ENCODE measurements at places on chromosomes 4 and X.

- no peak for DNase-seq
Measured at GRCh38 chrX:96102997-96103396, 581.6 kb upstream of the DIAPH2 start.

DNA sequence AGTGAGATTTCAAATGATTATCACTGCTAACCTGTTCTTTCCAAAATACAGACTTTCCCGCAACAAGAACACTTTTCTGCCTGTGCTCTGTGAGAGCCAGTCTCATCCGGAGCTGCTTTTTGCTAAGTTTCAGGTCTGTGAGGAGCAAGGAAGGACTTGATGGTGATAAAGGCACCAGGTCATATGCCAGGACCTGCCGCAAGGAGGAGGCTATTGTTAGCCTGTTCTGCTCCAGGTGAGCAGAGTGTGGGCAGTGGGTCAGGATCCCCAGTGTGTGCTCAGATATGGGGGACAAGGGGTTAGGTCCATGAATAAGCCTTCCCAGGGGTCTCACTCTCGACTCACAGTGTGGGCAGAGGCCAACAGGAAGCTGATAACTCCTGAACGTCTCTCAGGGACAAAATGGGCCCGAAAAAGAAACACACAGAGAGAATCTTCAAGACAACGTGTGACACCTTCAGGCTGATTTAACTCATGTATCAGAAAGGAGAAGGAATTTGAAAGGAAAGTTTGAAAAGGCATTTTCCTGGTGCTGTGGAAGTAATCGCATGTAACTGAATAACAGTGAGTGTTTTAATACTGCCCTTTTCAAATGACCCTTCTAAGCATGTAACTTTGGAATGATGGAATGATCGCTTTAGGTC is 57.7 kb upstream of the PDLIM3 start:
- DNase-seq, result no peak

- no peak for DNase-seq
Measured at GRCh38 chr4:72513227-72513626, 55.8 kb downstream of the ADAMTS3 start.

DNA sequence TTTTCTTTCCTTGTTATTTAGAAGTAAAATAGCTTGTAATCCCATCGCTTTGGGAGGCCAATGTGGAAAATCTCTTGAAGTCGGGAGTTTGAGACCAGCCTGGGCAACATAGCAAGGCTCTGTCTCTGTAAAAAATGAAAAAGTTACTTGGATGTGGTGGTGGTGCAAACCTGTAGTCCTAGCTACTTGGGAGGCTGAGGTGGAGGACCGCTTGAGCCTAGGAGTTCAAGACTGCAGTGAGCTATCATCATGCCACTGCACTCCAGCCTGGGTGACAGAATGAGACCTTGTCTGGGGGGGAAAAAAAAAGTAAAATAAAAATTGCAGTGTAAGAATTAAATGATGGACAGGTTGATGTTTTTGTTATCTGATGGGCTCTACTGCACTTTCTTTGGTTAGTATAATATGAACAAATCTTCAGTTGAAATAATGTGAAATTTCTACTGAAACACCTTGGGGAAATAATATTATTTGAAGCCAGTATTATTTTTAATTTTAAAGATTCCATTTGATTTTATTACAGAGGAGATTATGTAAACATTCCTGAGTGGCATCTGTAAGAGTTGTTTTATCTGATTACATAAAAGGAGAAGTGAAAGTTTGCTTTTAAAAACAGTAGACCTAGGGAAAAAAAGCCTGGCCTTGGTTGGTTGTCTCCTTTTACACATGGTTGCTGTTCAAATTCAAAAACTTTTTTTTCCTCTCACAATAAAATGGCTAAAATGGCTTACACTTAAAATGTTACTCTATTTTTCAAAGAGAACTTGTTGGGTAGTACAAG is 10.5 kb upstream of the NDUFC1 start:
- no peak for DNase-seq

GRCh38 chr4:123939621-123940020 is 543.0 kb downstream of the SPRY1 start:
- no peak for DNase-seq

- DNase-seq, result no peak
Measured at GRCh38 chrX:38225093-38225492, 4.4 kb upstream of the SRPX start.

DNA sequence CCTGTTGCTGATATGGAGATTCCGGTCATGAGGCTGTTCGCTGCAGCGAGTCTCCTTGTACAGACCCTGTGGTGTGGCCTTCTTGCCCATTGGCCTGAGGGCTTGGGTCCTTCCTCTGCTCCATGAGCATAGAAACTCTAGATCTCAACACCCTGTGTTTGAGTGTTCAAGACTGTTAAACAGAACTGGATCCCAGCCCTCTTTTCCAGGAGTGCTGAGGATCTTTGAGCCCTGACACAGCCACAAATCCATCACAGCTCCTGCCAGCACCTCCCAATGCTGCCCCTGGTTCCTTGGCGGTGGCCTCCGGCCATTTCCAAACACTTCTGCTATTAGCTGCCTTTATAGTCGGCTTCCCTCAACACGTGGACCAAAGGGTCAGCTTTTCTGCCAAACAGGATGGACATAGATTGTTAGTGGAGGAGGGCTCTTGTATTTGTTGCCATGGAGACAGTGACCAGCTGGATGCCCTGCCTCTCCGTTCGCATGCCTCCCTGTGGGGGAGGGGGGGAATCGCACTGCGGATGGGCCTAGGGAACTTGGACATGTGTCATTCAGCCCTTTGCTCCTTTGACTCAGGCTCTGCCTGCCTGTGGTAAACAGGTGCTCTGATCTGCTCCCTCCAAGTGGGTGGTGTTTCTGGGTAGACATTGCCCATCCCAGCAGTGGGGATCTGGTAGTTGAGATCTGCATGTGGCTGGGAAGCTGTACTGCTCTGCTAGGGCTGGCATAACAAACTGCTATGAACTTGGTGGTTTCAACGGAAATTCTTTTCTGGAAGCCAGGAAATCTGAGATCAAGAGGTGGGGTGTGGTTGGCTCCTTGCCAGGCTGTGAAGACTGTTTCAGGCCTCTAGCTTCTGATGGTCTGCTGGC is 6.9 kb upstream of the WDR1 start:
- DNase-seq, result peak; percentile 37

- DNase-seq, result peak; percentile 50
Measured at GRCh38 chrX:154750301-154751202, at the start of gene GAB3. TSS of gene GAB3 (minus strand) at chrX:154751077. CDS start at chrX:154751025, 52 bp downstream.

GRCh38 chrX:83008415-83008814 is 499.7 kb upstream of the POU3F4 start:
- no peak for DNase-seq

DNA sequence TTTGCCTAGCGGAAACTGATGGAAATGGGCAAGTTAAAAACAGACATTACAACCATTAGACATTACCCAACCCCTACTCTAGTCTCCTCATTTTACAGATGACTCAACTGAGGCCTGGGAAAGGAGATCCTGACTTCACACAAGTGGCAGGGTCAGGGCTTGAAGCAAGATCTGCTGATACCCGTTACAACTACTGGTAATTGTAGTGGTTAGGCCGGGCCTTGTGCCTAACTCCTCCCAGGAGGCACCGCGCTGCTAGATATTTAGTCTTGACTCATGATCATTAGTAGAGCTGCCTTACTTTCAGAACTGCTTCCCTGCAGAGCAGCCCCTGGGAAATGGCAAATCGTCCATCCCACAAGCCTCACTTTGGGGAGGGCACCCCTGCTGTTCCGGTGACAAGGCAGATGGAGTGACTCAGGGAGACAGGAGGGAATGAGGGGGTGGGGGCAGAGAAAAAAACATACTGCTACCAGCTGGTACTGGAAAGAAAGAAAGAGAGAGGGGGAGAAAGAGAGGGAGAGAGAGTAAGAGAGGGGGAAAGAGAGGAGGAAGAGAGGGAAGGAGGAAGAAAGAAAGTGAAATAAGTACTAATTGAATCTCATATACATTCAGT is 12.2 kb downstream of the ARHGEF6 start:
- DNase-seq, result no peak

DNA sequence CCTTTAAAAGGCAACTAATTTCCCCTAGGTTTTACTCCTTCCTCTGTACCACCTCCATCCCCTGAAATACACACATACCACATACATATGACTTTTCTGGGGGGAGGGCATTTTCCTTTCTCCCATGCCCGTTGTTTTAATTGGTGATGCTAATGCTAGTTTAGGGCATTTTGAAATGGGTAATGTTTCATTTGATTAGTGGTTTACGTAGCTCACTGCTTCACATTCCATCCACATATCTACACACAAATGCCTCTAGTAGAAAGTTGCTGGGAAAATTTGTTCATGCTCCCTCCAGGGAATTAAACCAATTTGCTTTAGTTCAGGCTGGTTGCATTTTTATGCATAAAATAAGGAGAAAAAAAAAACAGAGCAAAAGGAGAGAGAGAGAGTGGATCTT is 231.2 kb downstream of the FRAS1 start:
- no peak for DNase-seq

All from nephron progenitor cell (in vitro differentiated cells).